ENCODE measurements at places on chromosomes 2 and 18.

DNA sequence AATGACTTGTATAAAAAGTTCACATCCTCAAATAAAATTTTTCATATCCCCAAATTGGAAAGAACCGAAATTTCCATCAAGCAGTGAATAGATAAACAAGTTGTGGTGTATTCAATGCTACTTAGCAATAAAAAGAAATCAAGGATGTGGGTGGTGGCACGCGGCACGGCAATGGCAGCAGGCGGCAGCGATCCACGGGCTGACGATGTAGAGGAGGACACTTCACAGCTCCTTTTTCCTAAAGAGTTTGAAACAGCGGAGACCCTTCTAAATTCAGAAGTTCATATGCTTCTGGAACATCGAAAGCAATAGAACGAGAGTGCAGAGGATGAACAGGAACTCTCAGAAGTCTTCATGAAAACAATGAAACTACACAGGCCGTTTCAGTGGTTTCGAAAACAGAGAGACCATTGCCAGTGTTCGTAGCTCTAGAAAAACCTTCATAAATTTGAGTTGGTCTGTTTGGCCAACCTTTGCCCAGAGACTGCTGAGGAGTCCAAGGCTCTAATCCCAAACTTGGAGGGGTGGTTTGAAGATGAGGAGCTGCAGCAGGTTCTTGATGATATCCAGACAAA, 9.8 kb upstream of the IL36A start:
- DNase-seq = peak; percentile 64

- no peak for DNase-seq
Measured at GRCh38 chr2:229903037-229903436, 18.8 kb downstream of the TRIP12 start.

- no peak for DNase-seq
Measured at GRCh38 chr18:33135951-33136660, 304.4 kb downstream of the CCDC178 start.

DNA sequence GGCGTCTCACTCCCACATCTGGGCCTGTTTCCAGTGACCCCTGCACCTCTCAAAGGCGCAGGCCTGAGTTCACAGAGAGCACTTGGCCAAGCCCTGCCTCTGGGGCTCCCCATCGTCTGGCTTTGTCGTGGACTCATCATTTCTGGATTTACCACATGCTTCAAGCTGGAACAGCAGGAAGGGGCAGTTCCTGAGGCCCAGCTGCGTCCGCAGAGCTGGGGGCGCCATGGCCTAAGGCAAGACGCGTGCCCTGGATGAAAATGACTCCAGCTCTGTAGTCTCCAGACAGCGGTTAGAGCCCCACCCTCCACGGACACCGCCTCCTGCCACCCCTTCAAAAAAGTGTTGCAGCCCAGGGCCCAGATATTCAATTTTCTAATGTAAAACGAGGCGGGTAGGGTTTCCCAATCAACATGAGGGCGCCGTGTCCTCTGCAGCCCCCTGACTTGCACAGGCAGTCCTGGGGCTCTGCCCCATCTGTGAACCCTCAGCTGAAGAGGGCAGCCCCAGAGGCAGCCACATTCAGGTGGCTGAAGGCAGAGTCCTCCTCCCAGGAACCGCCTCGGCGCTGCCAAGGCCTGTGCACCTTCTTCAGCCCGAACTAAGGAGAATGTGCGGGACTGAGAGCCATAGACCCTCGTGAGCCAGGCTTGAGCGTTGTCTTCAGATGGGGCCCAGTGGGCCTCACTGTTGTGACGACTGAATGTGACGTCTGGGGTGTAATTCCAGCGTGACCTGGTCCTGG, 85.5 kb downstream of the NFATC1 start:
- no peak for DNase-seq

- no peak for DNase-seq
Measured at GRCh38 chr2:158845859-158846258, 50.7 kb downstream of the DAPL1 start.

DNA sequence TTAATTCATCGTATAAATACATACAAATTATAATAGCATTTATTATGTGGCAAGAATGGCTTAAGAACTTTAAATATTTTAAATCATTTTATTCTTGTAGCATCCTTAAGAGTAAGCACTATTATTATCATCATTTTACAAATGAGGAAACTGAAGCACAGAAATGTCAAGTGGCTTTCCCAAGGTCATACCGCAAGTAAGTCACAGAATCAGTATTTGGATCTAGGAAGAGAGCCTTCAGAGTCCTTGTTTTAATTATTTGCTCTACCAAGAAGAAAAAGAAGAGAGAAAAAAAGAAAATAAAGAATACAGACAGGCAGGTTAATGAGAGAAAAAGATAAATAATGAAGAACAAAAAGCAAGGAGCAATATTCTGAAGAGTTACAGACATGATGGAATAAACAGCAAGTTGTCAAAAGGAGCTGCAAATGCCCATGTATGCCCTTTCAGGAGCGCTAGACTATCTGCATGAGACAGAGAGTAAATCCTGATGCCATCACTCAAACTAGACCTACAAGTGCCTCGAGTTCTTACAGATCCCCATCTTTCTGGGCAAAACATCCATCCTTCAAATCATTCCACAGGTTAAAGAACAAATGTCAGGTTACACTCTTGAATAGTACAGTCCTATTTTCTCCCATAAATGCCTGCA, 57.8 kb upstream of the ETAA1 start:
- DNase-seq = no peak

GRCh38 chr2:235963853-235964577, 204.2 kb downstream of the GBX2 start:
- DNase-seq = no peak

DNA sequence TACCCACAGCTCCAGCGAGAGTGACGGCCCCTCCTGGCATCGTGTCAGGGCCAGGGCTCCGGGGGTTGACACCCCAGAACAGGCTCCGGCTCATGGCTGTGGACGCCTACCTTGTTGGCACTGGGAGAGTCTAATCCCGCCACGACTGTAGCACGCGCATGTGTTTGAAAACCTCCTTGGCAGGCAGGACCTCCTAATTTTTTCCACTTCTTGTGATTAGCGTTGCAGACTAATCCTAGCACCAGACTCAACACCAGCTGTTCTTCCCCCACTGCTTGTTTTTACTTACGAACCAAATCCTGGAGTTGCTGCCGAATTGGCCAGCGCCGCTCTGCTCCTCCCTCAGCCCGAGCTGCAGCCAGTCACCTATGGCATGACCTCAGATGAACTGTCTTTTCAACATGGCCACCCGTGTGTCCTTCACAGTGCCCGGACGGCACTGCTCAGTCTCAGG, 110.7 kb downstream of the KLHL29 start:
- DNase-seq = no peak

GRCh38 chr2:163859951-163860350, 124.1 kb upstream of the FIGN start:
- no peak for DNase-seq

- no peak for DNase-seq
Measured at GRCh38 chr2:23525137-23525765, 140.3 kb downstream of the KLHL29 start.

GRCh38 chr2:60025496-60025895, 528.0 kb downstream of the BCL11A start:
- no peak for DNase-seq

DNA sequence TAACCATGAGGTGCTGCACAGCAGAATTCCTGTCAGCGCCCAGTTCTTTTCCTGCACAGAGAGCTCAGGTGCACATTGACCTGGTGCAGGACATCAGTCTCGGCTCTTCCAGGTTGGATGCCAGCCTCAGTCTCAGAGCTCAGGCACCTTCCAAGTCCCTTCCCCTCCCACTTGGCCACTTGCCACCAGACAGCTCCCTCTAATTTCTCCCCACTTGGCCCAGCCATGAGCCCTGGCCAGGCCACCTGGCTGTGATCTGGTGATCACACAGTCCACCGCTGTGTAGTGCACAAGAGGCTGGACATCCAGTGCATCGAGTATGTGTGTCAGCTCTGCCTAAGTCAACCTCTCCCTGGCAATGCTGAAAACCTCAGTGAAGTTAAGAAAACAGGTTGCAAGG, 336.6 kb upstream of the MYT1L start:
- DNase-seq = no peak

GRCh38 chr2:220811115-220811514, 761.0 kb downstream of the EPHA4 start:
- DNase-seq = no peak

DNA sequence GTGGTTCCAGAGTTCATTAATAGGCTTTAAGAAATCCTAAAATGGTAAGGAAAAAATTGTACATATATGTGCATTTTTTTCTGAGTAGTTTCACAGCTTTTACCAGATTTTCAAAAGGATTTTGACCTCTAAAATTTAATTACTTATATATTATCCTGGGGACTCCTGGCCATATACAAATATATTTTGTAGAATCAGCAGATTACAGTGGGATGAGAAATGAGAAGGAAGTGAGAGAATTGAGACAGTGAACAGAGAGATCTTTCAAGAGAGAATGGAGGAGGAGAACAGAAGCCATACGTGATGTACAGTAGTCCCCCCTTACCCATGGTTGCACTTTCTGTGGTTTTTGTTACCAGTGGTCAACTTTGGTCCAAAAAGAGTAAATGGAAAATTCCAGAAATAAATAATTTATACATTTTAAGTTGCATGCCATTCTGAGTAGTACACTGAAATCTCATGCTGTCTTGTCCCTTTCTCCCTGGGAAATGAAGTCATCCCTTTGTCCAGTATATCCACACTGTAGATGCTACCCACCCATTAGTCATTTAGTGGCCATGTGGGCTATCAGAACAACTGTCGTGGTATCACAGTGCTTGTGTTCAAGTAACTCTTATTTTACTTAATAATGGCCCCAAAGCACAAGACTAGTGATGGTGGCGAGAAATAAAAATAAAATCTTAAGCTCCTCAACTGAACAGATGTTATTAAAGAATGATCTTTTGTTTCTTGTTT, 130.4 kb upstream of the MYO3B start:
- no peak for DNase-seq

GRCh38 chr2:204491528-204491927, 53.7 kb upstream of the PARD3B start:
- DNase-seq = no peak

GRCh38 chr2:180325416-180326120, 318.5 kb upstream of the CWC22 start:
- DNase-seq = no peak

DNA sequence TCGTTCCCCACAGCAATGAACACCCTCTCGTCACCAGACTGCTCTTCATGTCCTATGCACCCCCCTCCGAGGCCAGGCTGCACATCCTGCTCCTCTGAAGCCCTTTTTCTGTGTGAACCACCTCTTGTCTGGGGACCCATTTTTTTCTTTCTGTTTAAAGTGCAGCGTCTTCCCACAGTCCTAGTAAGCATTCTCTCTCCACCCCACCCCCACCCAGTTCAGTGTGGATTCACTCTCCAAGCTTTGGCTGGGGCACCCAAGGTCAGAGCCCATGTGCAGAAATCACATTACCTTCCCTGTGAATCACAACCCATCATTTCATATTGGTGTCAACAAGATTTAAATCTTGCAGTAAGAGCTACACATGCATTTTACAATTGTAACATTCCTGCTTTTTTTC, 26.4 kb upstream of the PKDCC start:
- DNase-seq = no peak

DNA sequence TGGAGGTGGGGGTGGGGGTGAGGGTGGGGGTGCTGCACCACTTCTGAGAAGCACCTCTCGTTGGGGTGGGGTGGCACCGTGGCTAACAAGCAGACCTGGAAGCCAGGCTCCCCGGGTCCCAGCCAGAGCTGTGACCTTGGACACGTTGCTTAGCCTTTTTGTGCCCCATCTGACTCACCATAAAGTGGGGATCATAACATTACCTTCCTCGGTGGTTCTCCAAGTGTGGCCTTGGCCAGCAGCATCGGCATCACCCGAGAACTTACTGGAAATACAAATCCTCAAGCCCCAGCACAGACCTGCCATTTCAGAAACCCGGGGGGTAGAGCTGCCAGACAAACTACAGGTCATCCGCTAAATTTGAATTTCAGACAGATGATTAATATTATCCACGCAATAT, 58.7 kb upstream of the SLC66A3 start:
- no peak for DNase-seq

- DNase-seq = peak; percentile 54
Measured at GRCh38 chr2:218962859-218963492, 3.5 kb downstream of the CDK5R2 start.

GRCh38 chr2:165634855-165635254, 159.2 kb downstream of the GALNT3 start:
- DNase-seq = no peak

DNA sequence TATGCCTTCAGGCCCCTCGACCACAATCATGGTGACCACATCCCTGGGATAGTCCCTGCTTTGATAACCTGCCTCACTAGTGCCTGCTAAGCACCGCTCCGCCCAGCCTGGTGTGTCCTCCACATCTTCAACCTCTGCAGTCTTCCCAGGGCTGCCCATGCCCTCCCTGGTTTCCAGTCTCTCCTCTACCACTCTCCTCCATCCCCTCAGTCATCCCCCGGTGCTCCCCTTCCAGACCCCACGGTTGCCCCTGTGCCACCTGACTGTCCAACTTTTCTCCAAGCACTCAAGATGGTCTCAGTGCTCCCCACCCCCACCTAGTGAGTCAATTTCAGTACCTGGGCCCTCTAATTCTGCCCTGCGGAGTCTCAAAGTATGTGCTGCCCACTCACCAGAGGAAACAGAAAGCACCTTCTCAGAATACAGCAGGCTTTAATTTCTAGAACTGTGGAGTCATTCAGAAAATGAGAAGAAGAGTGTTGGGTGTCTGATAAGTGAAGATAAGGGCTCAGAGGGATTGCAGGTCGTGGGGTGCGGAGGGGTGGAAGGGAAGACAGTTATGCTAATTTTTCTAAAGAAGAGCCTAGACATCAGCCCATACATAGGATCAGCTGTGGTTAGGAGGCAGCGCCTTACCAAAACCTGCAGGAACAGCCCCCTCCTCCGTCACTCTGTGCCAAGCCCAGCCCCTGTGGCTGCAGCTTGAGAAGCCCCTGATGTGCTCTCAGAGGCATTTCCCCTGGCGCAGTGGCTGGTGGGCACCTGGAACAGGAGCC, 53.6 kb upstream of the CAB39 start:
- peak; percentile 53 for DNase-seq

- no peak for DNase-seq
Measured at GRCh38 chr18:449374-449773, 51.1 kb downstream of the COLEC12 start.

- DNase-seq = no peak
Measured at GRCh38 chr18:59273759-59274532, 692 bp upstream of the RAX start.

GRCh38 chr2:219175928-219176817, 552 bp downstream of the CNPPD1 start:
- peak; percentile 37 for DNase-seq

GRCh38 chr2:230267556-230267955, 42.0 kb downstream of the SP140 start:
- no peak for DNase-seq

DNA sequence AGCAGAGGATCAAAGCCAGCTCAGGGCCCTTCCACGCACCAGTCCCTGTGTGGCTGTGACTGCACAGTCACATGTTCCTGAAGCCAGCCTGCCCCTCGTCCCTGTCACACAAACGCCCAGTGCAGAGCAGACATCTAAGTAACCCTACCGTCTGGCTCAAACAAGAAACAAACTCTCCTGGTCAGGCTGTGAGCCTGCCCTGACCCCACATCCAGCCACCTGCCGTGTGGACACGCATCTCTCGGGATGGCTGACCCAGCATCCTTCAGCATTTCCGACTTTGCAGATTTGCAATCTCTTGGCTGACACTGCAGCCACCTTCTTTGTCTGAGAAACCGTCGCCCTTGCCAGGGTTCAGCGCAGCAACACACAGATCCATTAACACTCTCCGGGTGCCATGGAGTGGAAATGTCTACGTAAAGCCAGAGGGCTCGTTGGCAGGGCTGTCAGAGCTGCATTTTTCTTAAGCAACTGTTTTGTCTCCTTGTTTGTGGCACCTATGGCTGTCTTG, 82.3 kb upstream of the ASAP2 start:
- DNase-seq = no peak
